NCI-H1436 treated with DMSO at 0.1 percent for 48 hours (cell line): ENCODE measurements at places on chromosomes 4 and X.

DNA sequence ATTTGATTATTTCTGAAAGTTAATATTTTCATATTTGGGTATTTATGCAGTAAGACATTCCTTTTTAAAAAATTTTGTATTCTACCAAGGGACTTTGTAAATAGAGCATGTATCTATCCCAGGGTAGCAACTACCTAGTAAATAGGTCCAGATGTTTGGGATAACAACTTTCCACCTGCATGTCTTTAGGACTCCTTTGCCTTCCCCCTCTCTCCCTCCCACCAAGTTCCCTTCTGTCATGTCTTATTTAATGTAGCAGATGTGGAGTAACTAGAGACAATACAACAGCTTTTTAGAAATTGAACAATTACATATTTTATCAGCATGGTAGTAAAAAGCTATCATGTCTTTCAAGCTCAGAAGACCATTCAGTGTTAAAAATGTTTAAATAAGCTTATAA, 821.0 kb downstream of the C4orf33 start:
- DNase-seq: no peak

DNA sequence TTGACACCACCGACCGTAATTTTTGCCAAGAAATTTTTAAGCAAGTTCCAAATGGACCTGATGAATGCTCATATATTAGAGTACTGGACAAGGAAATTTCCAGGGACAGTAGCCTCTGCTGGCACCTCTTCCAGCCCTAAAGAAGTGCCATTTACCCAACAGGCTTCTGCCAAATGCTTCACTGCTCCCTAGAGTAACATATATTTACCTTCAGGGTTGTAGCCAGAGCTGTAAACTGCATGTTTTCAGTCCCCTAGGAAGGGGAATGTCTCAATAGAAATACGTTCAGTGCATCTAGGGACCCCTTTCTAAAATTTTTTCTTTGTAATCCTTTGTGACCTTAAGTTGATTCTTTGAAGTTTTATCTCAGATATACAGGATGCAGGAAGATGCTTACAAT, 143.1 kb upstream of the SMAD1 start:
- no peak for DNase-seq

DNA sequence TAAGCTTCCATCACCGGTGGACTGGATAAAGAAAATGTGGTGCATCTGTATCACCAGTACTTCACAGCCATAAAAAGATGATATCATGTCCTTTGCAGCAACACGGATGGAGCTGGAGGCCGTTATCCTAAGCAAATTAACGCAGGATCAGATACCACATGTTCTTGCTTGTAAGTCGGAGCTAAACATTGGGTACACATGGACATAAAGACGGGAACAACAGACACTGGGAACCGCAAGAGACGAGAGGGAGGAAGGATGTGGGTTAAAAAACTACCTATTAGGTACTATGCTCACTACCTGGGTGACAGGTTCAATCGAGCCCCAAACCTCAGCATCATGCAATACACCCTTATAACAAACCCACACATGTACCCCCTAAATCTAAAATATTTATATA, 16.3 kb upstream of the IDS start:
- DNase-seq: no peak

DNA sequence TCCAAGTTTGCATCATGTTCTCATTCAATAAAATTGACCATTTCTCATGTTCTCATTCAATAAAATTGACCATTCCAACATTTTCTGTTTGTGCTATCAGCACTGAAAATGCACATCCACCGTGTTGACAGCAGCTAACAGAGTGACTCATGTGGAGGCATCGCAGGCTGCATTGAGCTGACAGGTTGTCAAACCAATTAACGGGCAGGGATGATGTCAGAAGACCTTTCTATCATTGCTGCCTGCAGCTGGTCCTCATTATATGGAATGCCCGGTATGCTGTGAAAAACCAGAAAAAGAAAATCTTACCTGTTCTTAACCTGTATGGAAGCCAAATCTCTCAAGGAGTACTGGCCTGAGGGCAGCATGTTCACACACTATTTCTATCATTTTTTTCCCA, 202.0 kb downstream of the SMIM20 start:
- DNase-seq: no peak

DNA sequence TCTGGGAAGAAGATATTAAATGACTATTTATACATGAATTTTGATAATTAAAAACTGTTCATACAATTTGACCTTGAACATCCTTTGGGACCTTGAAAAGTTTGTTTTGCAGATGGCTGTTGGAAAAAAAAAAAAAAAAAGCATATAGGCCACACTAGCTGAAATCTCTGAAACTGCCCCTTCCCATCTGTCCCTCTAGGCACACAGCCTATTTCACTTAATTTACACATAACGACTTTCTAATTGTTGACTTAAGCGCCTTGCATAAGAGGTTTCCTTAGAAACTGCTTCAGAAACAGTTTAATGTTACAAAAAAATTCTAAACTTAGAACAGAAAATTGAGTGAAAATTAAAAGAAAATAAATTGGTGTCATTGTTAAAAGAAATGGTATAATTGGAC, 131.0 kb downstream of the COX18 start:
- no peak for DNase-seq

GRCh38 chrX:48818866-48819265, 7.4 kb upstream of the ERAS start:
- no peak for DNase-seq

DNA sequence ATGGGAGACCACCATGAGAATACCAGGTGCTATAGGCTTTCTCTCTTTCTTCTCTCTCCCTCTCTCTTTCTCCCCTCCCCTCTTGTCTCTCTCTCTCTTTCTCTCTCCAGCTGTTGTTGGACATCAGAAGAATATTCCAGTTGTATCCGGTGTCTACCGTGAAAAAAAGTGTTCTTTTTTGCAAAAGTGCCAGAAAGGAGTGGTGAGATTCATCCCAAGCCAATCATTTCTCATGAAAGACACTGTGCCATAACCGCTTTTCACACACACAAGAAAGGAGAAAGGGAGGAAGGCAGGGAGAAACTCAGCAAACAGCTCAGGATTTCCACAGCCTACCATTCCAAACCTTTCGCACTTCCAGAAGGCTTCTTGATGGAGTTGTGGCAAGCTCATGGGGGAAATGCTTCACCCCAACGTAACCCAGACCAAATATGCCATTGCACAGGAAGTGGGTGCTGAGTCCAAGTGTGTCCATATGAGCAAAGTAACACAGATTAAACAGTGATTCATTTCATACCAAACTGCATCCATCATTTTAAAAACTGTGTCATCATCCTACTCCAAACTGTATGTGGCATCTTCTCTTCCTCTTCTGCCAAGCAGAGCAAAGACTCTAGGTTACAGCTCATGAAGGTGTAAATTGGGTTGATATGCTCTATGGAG, 224.0 kb downstream of the APBB2 start:
- no peak for DNase-seq
